ENCODE measurements at places on chromosomes 7 and 10.

DNA sequence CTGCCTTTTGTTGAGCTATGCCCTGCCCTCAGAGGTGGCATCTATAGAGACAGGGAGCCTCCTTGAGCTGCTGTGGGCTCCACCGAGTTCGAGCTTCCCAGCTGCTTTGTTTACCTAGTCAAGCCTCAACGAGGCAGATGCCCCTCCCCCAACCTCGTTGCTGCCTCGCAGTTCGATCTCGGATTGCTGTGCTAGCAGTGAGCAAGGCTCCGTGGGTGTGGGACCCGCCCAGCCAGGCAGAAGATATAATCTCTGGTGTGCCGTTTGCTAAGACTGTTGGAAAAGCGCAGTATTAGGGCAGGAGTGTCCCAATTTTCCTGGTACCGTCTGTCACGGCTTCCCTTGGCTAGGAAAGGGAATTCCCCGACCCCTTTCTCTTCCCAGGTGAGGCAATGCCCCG is 88.4 kb upstream of the CDK6 start:
- DNase-seq: no peak

- DNase-seq: no peak
These were observed 299.9 kb downstream of the GRID1 start for GRCh38 chr10:86066696-86067095.

- no peak for DNase-seq
These were observed 312.0 kb downstream of the RNLS start for GRCh38 chr10:88270871-88271713.

GRCh38 chr7:34036051-34036920 is 130.9 kb downstream of the BMPER start:
- DNase-seq: no peak

GRCh38 chr7:41274179-41274578 is 428.7 kb downstream of the INHBA start:
- no peak for DNase-seq

- DNase-seq: no peak
These were observed 317.6 kb upstream of the PLXDC2 start for GRCh38 chr10:19498393-19499290.

DNA sequence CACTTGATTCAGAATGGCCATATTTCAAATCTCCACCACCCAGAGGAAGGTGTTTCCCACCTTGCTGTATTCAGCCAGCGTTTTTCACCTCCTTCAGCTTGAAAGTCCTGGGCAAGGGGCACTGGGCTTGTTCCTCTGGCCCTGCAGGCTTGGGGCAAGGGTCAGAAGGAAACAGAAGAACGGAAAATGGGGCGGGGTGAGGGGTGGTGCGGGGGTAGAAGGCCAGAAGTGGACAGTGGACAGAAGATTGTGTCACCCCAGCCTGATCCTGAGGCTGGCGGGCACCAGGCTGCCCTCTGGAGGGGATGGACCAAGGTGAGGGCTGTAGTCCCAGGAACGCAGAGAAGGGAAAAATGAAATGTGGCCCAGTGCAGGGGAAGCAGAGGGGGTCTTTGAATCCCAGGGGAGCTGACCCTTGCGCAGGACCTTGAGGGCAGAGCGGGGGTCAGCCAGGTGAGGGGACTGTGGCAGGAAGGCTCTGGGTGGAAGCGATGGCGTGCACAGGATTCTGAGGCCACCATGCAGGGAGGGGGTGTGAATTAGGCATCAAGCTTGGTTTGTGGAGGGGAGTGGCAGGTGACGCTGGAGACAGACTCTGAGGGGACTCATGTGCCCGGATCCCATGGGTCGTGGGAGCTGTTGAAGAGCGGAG is 23.0 kb downstream of the TMEM120A start:
- DNase-seq: no peak

GRCh38 chr10:117470733-117471132 is 71.8 kb upstream of the EMX2 start:
- DNase-seq: no peak

GRCh38 chr7:48009954-48010353 is 19.0 kb downstream of the SUN3 start:
- DNase-seq: no peak

DNA sequence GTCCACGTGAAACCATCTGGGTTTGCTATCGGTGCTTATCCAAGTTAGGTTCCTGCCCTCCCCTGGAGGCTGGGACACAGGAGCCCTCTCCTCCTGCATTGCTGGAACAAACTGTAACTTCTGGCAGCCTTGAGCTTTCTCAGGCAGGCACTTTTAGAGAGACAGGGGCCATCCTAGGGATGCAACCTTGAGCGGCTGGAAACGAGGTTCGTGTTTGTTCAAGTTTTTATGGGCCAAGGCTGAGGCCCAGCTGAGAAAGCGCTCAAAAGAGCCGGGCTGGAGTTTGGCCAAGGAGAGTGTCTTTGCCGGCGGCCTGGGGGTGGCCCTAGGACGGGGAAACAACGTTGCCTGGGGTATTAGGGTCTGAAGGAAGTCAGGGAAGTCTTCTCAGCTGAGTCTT is 5.5 kb upstream of the MMD2 start:
- DNase-seq: no peak

- no peak for DNase-seq
These were observed 14.5 kb downstream of the SRGN start for GRCh38 chr10:69102440-69102839.

- no peak for DNase-seq
These were observed 514.5 kb downstream of the PTPRN2 start for GRCh38 chr7:158072991-158073730.

GRCh38 chr7:136405931-136406777 is 429.0 kb upstream of the MTPN start:
- DNase-seq: no peak

DNA sequence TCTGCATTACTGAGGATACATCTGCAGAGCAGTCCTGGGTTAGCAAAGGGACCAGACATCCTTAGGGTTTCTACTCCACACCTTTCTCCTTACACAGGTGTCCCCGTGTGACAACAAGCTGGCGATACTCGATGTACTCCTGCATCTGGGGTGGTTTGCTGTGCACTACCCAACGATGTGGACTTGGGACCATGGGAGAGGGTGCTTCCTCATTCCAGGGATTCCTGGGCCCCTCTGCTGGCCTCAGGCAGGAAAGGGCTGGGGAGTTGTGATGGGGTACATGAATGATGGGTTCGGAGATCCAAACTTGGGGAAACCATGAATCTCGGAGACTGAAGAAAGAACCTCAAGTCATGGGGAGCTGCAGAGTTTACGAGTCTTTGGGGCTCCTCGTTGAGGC is 179.6 kb upstream of the GALNT17 start:
- DNase-seq: no peak

GRCh38 chr10:74754381-74754821 is 72.0 kb upstream of the KAT6B start:
- no peak for DNase-seq

DNA sequence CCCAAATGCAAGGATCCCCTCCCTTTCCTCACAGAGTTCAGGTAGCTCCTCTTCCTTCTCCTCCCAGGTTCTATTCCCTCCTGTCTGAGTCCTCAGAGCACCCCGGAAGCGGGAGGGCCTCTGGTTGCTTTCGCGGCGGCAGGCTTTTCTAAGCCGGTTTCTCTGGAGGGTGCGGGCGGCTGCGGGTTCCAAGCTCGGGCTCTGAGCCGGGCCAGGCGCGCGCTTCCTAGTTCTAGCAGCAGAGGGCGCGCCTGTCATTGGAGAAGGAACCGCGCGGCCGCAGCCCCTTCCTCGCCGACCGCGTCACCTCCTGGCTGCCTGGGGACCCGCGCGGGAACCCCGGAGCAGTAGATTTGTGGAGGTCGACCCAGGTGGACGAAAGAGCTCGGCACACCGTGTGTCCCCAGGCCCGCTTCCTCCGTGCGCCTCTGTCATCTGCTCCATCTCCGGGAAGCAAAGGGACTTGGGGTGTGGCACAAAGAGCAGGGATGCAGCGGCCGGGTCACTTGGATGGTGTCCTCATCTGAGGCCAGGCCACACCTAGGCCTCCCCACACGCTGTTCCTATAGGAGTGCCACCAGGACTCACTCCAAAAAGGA is 389.0 kb upstream of the PODXL start:
- DNase-seq: no peak

DNA sequence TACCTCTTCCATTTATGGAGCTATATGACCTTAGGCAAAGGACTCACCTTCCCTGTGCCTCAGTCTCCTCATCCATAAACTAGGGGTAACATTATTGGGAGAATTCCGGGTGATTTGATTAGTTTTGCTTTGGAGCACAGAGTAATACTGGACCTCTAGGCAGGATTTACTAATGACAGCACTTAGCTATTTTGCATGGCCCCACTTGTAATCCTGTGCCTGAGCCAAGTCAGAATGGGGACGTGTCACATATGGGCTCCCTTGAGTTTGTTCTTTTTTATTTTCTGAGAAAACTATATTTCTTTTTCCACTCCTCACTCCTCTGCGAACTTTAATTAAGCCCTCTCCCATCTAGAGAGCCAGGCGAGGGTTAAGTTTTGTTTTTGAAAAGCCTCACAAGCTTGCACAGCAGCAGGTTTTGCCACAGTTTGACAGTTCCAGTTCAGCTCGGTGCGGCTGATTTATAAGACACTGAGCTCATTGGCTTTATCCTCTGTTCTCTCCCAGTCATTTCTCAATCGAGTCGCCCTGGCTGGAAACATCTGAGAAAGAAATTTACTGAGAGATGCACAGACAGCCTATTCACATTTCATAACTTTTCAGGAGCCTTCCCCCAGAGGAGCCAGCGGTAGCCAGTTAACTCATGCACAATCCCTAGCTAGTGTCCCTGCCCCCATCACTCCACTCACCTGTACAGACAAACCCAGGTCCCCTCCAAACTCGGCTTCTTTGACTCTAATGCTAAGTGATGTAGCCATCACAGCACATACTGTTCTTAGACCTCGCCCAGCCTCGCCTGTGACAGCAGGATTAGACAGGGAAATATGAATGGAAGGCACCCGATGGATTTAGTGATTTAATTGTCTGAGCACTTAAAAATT is 441.9 kb upstream of the NPVF start:
- no peak for DNase-seq

GRCh38 chr10:98076086-98076485 is 45.7 kb upstream of the CRTAC1 start:
- no peak for DNase-seq

GRCh38 chr7:19290066-19290465 is 144.8 kb upstream of the FERD3L start:
- no peak for DNase-seq

GRCh38 chr10:108975459-108976058 is 947.8 kb downstream of the XPNPEP1 start:
- DNase-seq: no peak

- DNase-seq: no peak
These were observed 271.9 kb downstream of the ADARB2 start for GRCh38 chr10:1465418-1465911.

Data from cortex of kidney (tissue), 1 donor.